ENCODE measurements at places on chromosomes 11 and 22.
A peak's percentile ranks its signal among the peaks of the same experiment; 100 is the strongest.

- DNase-seq = no peak
These were observed 348.9 kb upstream of the NCAM1 start for GRCh38 chr11:112612250-112612849.

DNA sequence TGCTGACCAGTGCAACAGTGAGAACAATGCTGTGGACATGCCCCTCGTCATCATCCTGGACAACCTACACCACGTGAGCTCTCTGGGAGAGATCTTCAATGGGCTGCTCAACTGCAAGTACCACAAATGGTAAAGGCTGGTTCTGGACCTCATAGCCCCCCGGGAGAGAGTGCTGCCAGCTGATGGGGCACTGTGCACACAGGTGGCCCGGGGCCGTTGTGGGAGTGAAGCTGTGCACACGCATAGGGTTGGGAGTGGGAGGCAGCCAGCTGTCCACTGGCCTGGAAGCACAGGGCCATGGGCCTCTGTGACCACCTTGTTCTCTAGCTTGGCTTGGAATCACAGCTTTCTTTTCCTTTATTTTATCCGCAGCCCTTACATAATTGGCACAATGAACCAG is 57.0 kb downstream of the DBX1 start:
- DNase-seq = no peak

DNA sequence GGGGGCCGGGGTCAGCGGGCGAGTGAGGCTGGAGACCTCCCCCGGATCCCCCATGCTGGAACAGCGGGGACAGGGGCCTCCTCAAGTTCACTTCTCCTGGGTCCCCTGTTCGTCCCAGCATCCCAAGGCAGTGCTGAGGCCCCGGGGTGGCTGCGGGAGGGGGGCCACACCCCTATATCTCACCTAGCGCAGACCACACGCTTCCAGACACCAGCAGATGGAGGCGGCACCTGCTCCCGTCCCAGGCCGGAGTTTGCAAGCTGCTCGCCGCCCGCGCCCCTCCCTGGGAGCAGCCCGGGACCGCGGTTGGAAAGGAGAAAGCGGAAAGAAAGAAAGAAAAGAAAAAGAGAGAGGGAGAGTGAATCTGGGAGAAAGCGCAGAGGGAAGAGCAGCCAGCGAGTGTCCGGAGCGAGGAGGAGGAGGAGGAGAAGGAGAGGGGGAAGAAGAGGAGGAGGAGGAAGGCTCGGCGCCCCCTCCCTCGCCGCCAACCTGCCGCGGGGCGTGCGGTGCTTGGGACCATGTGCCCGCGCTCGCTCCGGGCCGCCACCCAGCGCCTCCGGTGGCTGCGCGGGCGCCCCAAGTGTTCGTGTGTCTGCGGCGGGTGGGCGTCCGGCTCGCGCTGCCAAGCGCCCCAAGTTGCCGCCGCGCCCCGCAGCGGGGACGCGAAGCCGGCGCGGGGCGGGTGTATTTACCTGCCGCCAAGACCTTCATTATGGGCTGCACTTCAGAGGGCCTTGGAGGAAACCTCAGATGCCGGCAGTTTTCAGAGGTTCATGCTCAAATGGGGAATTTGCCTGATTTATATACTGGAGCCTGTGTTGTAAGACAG is at the start of gene LIF:
Gene LIF, minus strand, starts transcription at position 775 of the 829 bp plus-strand sequence. Its CDS starts 64 bp downstream, at position 711.
- peak; percentile 39 for DNase-seq

GRCh38 chr11:70068345-70068744 is 9.8 kb upstream of the ANO1 start:
- no peak for DNase-seq

DNA sequence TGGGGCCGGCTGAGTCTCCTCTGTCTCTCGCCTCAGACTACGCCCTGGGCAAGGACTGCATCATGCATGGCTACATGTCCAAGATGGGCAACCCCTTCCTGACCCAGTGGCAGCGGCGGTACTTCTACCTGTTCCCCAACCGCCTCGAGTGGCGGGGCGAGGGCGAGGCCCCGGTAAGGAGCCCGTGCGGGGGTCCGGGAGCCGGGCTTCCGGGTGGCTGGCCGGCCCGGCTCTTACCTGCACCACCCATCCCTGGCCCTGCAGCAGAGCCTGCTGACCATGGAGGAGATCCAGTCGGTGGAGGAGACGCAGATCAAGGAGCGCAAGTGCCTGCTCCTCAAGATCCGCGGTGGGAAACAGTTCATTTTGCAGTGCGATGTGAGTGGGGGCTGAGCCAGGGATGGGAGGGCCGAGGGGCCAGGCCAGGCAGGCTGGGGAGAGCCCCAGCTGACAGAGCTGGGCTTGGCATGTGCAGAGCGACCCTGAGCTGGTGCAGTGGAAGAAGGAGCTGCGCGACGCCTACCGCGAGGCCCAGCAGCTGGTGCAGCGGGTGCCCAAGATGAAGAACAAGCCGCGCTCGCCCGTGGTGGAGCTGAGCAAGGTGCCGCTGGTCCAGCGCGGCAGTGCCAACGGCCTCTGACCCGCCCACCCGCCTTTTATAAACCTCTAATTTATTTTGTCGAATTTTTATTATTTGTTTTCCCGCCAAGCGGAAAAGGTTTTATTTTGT is 4.1 kb upstream of the ANKRD13D start:
- DNase-seq = no peak

GRCh38 chr22:23118647-23119493 is 22.9 kb downstream of the RSPH14 start:
- no peak for DNase-seq

- DNase-seq = no peak
These were observed at the start of gene TBX10 for GRCh38 chr11:67639438-67639859. Gene TBX10 (minus strand): TSS chr11:67639763. CDS start chr11:67639472, 291 bp downstream.

DNA sequence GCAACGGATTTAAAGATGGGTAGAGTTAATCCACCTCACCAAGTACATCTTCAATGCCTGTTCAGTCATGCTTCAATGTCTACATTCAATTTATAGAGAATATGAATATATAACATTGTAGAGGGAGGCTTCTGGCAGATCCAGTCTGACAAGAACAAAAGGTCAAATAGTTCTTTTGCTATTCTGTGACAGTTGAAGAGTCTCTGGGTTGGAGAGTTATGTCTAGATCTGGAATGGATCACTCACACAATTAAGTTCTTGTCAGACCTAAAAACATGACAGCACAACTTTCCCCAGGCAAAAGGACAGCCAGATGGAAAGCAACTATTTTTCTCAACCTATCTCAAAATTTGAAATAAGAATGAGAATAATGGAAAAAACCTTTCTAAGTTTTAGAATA is 15.3 kb upstream of the GAB2 start:
- DNase-seq = no peak

DNA sequence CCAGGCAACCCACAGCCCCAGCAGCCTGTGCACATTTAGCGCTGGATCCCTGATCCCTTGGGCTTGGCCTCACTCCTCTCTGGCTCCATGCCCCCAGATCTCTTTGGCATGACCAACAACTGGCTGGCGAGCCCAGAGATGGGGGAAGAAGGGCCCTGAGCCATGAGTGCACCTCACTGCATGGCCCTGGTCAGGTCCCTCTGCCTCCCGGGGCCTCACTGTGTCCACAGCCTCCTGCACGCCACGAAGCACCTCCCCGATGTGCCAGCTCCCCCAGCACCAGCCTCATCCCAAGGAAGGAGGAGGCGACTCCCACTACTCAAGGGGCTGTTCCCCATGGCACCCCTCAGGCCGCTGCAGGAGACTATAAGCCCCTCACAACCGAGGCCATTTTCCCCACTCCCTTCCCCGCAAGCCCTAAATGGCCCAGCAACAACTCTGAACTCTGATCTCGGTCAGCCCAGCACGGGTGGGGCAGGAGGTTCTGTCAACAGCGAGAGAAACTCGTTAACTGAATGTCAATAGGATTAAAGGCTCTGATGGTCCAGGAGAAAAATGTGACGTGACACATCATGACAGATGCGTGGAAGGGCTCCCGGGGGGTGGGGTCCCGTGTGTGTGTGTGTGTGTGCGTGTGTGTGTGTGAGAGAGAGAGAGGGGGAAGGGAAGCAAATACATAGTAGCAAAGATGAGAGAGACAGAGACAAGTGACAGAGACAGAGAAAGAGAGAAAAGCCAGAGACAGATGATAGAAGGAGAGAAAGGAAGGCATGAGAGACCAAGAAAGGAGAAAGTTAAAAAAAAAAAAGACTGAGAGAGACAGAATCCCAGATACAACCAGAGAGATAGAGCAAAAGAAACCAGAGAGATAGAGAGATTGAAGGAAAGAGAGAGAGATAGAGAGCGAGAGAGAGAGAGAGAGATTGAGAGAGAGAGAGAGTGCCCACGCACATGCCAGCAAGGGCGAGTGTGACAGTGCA is 28.4 kb upstream of the SYT7 start:
- no peak for DNase-seq

GRCh38 chr11:130882138-130882551 is 34.1 kb downstream of the SNX19 start:
- no peak for DNase-seq

DNA sequence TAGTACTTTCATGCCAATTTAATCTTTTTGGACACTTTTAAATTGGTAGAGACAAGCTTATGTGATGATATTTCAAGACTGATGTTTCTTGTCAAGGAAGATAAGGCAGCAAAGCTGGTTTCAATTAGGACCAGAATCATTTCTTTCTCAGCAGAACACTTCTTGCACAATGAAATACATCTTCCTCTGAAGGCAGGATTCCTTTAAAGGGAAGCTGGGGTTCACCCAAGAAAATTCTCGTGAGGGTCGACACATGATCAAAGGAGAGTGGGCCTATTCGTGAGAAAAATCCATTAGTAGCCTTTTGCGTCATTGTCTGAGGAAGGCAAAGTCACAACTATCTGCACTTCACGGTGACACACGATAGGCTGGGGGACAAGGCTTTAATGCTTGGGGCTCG is 17.6 kb downstream of the TTC12 start:
- no peak for DNase-seq

GRCh38 chr11:3613998-3614741 is 27.6 kb downstream of the ART5 start:
- DNase-seq = no peak

DNA sequence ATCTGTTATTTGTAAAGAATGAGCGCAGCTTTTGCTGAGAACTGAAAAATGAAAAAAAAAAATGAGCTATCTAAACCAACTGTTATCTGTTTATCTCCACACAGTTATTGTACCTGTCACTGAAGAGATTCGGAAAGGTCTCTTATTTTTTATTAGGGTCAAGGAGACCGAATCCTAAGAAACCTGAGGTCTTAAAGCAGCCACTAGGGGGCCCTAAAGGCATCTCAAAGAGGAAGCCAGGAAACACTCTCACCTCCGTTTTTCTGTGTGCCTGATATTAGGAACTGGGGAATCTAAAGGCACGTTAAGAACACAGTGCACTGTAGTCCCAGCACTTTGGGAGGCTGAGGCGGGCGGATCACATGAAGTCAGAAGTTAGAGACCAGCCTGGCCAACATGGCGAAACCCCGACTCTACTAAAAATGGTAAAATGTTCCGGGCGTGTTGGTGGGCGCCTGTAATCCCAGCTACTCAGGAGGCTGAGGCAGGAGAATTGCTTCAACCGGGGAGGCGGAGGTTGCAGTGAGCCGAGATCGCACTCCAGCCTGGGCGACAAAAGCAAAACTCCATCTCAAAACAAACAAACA is 3.5 kb upstream of the LARGE1 start:
- no peak for DNase-seq

GRCh38 chr11:111378185-111378860 is 752 bp downstream of the POU2AF1 start:
- DNase-seq = no peak
